ENCODE measurements at places on chromosomes 4 and X.

- DNase-seq = no peak
These were observed 297.8 kb downstream of the ZNF674 start for GRCh38 chrX:46247456-46247855.

GRCh38 chrX:133570549-133570948 is 155.3 kb upstream of the GPC4 start:
- DNase-seq = no peak

- DNase-seq = peak; percentile 31
These were observed 227.5 kb downstream of the MGST2 start for GRCh38 chr4:139892973-139893736.

GRCh38 chr4:76278583-76278982 is 27.1 kb downstream of the FAM47E start:
- no peak for DNase-seq

- no peak for DNase-seq
These were observed 109.6 kb downstream of the KIT start for GRCh38 chr4:54767376-54767775.

- DNase-seq = no peak
These were observed 13.4 kb upstream of the P2RY10 start for GRCh38 chrX:78931814-78932213.

All from iris pigment epithelial cell (primary cell).